Tongue (tissue), 3 donors: ENCODE measurements at places on chromosomes 3 and 15.
A peak's percentile ranks its signal among the peaks of the same experiment; 100 is the strongest.

DNA sequence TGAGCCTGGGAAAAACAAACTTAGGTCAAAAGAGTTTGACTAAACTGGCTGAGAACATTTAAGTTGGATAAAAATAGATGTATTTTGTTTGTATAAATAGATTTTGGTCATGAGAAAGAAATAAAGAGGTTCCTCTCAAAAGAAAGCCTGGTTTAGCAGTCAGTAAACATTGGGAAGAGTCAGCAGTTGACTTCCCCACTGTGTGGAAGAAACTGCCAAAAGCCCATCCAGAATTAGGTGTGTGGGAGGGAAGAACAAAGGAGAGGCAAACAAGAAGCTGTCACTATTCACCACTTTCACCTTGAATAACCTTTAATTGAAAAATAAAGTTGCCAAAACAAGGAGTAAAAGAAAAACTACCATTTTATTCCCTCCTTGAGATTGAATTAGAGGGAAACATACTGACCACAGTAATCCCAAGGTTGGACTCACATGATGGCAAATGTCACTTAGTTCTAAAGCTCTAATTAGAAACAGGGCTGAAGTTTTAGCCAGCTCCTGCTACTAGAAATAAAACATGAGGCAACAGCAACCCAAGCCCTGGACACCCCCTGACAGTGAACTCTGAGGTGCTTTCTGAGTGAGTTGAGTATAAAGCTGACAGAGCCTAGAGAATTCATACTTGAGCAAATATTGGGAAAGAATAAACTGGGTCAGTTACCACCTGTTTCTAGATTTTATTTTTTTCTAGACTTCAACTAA, 139.3 kb downstream of the SERPINI1 start:
- peak; percentile 21 for DNase-seq

- DNase-seq = no peak
Observed at GRCh38 chr3:61679026-61679425, 117.7 kb downstream of the PTPRG start.

DNA sequence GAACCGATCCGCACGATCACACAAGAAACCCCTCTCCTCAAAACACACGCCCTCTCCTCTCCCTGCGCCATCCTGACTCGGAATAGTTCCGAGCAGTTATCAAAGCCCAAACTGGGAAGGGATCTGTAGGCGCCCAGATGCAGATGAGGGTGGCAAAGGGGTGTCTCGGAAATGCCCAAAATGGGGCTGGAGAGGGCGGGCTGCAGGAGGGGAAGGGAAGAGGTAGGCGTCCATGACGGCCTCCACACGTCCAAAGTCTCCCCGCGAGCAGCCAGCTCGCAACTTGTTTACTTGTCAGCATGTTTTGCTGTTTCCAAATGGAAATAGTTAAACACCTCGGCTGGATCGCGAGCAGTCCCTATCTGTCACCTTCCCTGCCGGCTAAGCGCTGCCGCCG, 1.5 kb downstream of the NTRK3 start:
- peak; percentile 12 for DNase-seq

DNA sequence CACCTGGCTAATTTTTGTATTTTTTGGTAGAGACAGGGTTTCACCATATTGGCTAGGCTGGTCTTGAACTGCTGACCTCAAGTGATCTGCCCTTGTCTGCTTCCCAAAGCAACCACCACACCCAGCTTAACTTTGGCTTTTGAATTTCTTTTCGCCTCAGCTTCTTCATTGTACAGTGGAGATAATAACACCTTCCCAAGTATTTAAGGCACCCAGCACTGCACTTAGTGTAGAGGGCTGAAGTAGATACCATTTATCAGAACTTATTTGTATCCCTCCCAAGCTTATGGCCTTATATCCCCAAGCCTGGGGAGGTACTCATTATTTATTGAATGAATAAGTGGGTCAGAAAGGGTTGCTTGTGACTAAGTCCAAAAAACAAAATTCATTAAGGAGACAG, 2.3 kb downstream of the SQOR start:
- no peak for DNase-seq

DNA sequence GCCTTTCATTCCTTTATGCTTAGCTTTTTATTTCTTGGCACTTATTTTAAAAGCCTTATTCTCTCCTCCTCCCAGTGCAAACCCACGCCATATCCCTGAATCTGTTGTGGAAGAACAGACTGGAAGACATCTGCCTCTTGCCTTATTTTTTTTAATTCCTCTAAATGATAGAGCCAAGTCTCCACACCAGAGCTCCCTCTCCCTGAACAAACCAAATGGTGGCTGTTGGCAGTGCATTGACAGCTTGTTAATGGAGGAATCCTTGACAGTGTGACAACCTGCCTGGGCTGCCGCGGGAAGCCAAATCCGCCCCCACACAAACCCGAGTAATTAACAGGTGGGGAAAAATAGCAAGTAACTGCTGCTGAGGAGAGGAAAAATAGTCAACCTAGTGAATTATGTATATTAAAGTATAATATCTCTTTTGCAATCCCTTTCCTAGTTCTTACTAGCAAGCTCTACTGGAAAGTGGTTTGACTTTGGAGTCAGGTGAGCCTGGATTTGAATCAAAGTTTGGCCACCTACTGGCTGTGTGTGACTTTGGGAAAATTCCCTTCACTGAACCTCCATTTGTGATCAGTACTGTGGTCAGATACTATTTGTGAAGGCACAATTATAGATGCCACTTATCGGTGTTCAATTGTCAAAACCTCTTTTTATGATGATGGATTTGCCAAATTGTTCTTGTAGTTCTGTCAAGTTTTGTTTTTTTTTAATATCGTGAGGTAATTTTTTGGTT, 589.6 kb downstream of the PDCD6IP start:
- peak; percentile 53 for DNase-seq

GRCh38 chr3:169759256-169759655, 5.6 kb downstream of the TERC start:
- DNase-seq = no peak

DNA sequence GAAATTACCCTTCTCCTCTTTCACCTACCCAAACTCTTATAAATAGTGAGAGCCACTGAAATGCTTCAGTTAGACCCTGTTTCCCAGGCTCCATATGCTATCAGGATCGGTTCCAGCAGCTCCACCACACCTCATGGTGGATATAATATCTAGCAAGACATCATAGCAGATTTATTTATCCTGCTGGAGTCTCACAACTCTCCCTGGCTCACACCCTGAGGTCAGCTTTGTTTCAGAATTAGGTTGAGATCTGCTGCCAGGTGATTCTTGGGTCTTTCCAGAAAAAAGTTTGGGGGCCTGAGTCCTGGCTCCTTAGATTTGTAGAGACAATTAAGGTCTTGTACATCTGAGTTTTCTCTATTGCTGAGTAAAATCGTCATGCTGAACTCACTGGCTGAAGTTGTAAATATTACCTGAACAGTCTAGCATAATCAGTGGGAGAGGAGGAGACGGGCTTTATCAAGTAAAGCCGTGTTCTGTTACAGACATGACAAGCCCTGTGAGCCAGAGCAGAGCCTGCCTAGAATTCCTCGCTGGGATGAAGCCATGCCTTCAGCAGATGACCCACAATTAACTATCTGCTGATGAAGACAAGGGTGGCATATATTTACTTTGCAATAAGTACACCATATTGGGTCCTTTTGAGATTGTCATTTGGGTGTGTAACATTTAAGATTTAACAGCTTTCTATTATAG, 131.6 kb downstream of the STAC start:
- DNase-seq = no peak

- DNase-seq = no peak
Observed at GRCh38 chr3:126463521-126463920, 12.2 kb downstream of the ZXDC start.
